Kidney (tissue), 22 donors: ENCODE measurements at places on chromosomes 2 and 18.

GRCh38 chr2:27737676-27738348 is 33.7 kb upstream of the MRPL33 start:
- DNase-seq: no peak

- DNase-seq: no peak
These were observed 59.4 kb downstream of the HK2 start for GRCh38 chr2:74893332-74893731.

DNA sequence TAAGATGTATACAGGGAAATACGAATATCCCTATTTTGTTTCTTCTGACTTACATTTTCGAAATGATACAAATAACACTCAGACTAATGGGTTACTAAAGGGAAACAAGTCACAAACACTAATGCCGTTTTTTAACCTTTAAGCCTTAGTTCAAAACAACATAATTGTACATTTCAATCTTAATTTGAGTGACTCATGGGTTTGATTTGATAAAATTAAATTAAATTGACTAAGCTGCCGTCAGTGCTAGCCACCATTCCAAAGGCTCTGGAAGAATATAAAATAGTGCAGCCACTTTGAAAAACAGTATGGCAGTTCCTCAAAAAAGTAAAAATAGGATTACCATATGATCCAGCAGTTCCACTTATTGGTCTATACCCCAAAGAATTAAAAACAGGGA is 133.8 kb upstream of the NT5C1B start:
- DNase-seq: no peak

- DNase-seq: no peak
These were observed 49.3 kb upstream of the LRPPRC start for GRCh38 chr2:44045061-44045460.

GRCh38 chr2:99152199-99152895 is 2.4 kb downstream of the TSGA10 start:
- peak; percentile 70 for DNase-seq

DNA sequence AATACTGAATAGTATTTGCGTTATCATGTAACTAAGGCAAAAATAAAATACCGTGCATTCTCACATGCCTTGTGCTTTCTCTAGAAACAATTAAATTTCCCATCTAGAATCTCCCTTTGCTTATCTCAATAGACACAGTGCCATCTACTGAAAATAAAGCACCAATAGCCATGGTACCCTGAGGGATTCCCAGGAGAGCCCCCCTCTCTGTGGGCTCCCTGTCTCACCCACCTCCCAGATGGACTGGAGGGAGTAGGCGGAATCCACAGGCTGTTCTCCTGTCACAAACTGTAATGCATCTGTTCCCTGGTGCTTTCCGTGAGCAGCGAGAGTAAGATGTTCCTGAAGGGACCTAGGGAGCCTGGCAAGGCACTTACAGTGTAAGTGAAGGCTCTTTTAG is 112.4 kb upstream of the UPP2 start:
- DNase-seq: peak; percentile 24

DNA sequence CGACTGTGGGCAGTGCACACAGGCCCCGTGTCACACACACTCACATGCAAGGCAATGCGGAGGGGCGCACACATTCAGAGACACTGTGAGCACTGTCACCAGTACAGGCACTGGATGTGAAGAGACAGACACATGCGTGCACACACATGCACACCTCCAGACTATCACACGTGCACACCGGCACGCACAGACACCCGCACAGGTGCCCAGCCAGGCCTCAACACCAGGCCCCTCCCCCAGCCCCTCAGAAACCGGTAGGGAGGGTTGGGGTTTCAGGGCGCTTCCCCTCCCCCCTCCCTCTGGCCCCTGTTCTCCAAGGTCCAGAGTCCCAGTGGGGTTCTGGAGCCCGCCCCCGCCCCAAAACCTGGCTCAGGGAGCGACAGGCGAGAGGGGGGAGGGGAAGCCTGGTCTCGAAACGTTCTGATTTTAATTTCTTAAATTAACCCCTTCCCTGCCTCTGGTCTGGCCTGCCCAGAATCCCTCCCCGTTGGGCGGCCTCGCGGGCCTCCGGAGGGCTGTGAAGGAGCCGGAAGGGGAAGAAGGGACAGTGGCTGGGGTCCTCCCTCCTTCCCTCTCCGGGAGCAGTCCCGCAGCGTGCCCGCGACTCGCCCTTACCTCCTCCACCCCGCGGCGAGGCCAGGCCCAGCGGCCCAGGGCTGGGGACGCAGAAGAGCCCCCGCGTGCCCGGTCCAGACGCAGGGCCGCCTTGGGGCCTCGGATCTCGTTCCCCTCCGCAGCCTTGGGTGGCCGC is 558 bp downstream of the FBXO41 start:
- no peak for DNase-seq

- no peak for DNase-seq
These were observed 82.0 kb upstream of the OTX1 start for GRCh38 chr2:62968668-62969067.

DNA sequence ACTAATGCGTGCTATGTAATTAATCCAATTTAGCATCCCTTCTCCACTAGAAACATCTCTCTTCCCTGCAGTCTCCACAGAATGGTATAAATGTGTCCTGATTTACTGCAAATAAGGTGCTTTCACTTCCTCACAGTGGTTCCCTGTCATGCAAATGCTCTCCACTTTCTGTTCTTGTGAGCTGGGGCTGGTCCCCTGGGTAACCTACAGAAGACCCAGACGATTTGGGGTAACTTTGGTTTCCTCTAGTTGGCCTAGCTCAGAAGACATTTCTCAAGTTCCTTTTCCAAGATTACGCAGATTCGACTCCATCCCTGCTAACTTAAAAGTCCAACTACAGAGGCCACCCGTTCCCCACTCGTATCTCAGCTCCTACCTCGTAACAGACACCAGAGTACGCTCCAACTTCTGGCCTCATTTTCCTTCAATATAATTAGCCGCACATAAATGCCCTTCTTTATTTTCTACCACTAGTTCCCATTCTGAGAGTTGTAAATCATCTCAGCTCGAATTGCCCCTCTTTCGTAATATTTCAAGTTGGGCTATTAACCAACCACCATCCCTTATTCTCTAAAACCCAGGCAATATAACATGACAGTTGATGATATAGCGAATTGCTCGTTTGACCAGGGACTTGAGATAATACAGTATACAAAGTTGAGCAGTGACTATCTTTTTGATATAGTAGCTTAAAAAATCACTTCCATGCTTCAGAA is 28.8 kb upstream of the NEDD4L start:
- DNase-seq: no peak
